ENCODE measurements at places on chromosomes 5 and 9. TPM values are rescaled to one million over a fixed set of nuclear protein-coding genes. Genes with fewer than 3 reads are reported as not detected.

The CFAP90 gene
- 5.7 TPM for polyA plus RNA-seq

GRCh38 chr5:135444360-135444759 is 2.8 kb downstream of the DCANP1 start:
- DNase-seq, result no peak

The PRUNE2 gene
- polyA plus RNA-seq, result 12.7 TPM

DNA sequence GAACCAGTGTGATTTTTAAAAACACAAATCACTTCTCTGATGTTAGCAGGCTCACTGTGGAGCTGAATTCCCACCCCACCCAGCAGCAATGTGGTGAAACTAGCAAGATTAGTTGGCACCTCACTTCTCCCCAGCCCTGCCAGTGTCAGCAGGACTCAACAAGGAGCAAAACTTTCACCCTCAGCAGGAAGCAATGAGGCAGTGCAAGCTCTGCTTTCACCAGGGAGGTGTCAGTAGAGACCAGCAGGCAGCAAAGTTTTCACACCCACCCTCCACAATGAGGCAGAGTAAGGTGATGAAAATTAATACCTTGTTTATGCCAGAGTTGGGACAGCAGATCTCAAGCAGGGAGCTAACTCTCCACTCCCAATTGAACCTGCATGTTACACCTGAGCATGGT is 565.0 kb downstream of the CETN3 start:
- no peak for DNase-seq

DNA sequence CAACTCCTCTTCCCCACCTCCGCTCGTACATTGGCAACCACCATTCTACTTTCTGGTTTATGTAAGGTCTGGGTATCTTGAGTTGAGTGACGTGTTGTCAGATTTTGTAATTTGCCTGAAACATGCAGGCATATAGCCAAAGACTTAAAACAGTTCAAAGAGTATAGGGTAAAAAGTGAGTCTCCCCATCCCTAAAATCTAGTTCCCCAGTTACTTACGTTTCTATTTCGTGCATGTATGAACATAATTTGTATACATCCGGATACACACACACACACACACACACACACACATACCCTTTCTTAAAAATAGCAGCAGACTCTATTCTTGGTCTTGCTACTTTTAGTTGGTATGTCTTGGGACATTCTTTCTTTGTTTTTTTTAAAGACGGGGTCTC is 915 bp downstream of the HSDL2 start:
- no peak for DNase-seq

GRCh38 chr5:9441610-9442009 is 104.3 kb downstream of the SEMA5A start:
- DNase-seq, result no peak

DNA sequence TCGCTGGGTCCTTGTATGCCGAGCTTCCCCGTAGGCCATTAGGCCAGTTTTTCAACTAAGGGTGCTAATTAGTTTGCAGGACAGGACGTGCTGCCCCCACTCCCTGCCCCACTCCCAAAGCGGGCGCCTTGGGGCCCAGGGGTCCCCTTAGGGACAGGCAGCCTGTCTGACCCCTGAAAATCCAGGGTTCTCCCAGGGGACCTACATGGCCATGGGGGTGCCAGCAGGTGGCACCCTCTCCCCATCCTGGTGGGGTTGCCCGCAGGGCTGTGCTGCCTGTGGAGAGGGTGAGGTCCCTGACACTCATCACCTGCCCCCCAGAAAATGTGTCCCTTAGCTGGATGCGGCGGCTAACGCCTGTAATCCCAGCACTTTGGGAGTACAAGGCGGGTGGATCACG is 8.5 kb upstream of the CCDC187 start:
- DNase-seq, result no peak

- DNase-seq, result no peak
These were observed 145.3 kb upstream of the SMARCA2 start for GRCh38 chr9:1869843-1870242.

- DNase-seq, result no peak
These were observed 1.1 kb downstream of the HNRNPA0 start for GRCh38 chr5:137752905-137753690.

The HABP4 gene
- polyA plus RNA-seq, result 19.0 TPM

DNA sequence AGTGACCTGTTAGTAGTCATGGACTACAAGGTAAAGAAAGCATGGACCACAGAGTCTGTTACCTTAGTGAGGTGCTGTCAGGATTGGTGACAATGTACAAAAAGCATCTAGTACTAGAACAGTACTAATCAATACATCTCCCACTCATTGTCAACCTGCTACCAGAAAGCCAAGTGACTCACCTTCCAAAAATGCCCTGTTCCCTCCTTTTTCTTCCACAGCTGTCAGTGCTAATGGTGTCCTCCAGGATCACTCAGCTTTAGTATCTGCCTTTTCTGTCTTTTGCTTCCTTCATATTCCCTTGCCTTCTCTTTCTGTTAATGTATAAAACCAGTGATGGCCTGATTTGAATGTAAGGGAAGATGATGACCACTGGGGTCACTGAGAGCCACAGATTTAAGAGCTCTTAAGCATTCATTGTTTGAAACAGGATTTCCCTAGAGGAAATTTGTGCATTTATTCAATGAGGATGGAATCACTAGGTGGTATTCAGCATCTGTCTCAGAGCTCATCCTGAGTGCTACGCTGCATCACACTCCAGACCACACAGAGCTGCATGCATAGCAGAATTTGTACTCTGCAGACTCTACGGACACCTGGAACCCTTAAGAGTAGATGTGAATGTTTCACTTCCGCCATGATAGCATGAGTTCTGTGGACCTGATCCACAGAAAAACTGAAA is 71.0 kb downstream of the SV2C start:
- no peak for DNase-seq

- no peak for DNase-seq
These were observed 193.5 kb upstream of the ANKH start for GRCh38 chr5:15065091-15065490.

The PCDH12 gene
- 16.9 TPM for polyA plus RNA-seq

The CYSRT1 gene
- 6.6 TPM for polyA plus RNA-seq

The GDF9 gene
- 1.7 TPM for polyA plus RNA-seq

DNA sequence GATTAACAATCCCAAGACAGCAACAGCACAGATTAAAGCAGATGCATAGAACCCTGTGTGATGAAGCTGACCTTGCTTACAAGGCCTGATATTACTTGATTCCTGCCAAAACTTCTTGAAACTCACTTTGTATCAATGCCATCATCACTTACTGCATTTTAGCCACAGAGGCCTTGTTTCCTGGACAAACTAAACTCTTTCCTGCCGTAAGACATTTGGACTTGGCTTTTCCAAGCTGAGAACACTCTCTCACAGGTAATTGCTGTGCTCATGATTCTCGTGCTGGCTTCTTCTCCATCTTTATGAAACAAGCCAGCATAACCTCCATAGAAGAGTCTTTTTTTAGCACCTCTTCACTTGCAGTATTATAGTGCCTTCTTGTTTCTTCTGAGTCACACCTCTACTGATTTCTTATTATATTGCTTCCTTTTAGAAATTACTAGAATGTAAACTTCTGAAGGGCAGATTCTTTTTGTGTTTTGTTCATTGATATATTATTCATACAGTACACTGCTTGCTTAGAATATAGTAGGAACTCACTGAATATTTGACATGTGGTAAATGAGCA is 456.5 kb upstream of the ZNF608 start:
- no peak for DNase-seq

Data from right renal cortex interstitium (tissue), 3 donors.